ENCODE measurements at places on chromosomes 1 and 21. TPM values are rescaled to one million over a fixed set of nuclear protein-coding genes. Genes with fewer than 3 reads are reported as not detected.

DNA sequence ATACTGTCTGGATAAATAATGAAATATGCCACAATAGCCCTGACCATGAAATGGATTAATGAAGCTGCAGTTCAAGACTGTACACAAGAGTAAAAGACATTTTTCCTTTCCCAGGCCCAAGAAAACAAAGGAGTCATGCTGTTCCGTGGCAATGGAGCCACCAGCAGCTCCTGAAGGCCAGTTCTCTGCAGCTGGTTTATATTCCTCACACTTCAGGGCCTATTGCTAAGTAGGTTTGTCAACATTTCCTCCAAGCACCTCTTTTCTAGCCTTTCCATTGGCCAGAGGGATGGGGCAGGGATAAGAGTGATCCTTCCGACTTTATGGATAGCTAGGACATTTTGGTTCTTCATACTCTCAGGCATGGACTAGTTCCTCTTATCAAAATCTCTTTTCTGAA lies 24.2 kb upstream of the RGL1 start:
- no peak for DNase-seq

DNA sequence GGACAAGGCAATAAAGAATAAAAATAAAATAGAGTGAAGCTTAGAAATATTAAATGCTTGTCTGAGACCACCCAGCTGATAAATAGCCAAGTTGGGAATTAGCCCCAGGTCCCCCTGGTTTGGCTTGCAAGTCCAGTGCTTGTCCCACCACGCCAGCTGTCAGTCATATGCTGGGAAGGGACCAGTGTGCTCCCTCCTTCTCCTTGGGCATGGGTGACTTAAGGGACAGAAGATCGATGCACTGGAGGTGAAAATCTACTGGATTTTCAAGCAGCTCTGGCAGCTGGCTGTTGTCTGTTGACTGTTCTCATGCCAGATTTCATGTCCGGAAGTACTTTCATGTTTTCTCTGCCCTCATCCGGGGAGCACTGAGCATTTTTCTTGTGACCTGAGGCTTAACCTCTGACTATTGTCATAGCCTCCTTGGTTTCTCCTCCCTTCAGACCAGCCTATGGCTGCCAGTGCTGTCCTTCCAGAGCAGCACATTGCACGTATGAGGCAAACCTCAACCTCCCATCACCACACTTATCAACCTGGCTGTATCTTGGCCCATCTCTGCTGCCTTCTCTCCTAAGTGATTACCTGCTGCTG lies 12.4 kb downstream of the LMOD1 start:
- peak; percentile 33 for DNase-seq

DNA sequence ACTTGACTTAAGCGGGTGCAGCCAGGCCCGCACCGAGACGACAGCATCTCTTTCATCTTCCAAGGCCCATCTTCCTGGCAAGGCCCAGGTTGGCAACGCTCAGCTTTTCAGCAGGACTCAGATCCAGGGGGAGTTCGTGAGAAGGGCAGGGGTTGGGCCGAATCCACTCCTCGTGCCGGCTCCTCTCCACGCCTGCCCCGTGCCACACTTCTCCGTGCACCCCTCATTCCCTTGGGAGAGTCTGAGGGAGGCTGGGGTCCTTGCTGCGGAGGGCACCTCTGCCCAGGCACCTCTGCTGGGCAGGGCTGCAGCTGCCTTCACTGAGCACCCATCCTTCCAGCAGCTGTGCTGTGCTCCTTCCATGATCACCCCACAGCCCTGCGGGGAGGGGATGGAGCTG lies 22.3 kb downstream of the PRDM16 start:
- DNase-seq: no peak

GRCh38 chr1:200211157-200211556 lies 183.6 kb downstream of the NR5A2 start:
- peak; percentile 70 for DNase-seq

DNA sequence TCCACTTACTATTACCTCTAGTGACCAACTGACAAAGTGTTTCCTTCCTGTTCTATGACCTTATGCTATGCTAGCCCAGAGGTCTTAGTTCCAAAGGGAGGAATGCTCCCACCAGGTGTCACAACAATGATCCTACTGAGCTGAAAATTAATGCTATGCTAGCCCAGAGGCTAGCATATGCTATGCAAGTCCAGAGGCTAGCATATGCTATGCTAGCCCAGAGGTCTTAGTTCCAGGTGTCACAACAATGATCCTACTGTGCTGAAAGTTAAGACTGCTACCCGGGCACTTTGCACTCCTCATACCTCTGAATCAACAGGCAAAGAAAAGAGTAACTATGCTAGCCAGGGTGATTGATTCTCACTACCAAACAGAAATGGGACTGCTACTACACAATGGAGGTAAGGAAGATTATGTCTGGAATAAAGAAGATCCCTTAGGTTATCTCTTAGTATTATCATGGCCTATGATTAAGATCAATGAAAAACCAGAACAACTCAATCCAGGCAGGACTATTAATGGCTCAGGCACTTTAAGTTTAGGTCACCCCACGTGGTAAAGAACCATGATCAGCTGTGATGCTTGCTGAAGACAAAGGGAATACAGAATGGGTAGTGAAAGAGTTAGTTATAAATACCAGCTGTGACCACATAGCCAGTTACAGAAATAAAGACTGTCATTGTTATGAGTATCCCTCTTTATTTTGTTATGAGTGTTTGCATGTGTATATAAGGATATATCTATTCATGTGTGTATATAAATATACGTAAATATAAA lies 114.1 kb downstream of the CSMD2 start:
- no peak for DNase-seq

GRCh38 chr1:181113059-181113641 lies 24.6 kb downstream of the IER5 start:
- DNase-seq: peak; percentile 72

DNA sequence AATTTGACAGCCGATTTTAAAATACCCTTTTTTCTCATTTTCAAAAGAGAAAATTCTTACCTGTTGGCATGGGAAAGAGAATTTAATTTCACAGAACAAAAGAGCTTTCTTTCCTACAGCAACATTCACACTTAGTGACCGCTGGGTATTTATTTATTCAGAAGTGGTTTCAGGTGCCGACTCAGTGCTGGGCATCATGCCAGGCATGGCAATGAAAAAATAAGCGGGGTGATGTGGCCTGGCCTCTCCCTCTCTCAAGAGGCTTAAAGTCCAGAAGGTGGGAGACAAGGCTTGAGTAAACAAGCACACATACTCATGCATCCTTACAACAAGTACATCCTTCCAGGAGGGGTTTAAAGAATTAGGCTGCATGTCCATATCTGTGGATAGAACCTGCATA lies 4.1 kb upstream of the PCP4 start:
- peak; percentile 56 for DNase-seq

GRCh38 chr21:25188677-25189079 lies 418.6 kb downstream of the MRPL39 start:
- no peak for DNase-seq

DNA sequence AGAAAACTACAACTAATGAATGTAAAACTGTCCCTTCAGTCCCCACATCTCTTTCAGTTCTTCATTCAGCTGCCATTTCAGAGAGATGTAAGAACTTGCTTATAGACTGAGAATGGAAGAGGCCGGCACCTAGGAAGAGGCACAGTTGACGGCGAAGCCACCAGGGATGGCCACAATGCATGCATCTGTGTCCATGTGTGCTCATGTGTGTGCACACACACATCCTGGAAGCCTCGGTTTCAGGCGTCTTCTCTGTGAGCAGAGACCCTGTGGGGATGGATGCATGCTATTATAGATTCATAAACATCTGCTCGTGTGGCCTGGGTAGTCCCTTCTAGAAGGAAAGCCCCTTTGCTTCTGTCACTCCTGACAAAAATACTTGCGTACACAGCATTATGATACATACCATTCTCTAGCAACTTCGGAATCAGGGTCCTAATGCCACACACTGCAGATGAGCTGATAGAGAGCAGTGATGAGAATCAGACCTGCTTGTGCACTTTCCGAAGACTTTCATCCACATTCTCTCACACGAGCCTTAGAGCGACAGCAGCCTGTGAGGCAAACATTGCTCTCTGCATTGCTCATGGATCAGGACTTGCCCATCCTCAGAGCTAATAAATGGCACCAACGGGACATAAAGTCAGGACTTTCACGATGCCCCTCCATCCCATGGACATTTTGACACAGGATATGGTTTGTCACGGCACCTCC lies 12.4 kb upstream of the GPR61 start:
- no peak for DNase-seq

DNA sequence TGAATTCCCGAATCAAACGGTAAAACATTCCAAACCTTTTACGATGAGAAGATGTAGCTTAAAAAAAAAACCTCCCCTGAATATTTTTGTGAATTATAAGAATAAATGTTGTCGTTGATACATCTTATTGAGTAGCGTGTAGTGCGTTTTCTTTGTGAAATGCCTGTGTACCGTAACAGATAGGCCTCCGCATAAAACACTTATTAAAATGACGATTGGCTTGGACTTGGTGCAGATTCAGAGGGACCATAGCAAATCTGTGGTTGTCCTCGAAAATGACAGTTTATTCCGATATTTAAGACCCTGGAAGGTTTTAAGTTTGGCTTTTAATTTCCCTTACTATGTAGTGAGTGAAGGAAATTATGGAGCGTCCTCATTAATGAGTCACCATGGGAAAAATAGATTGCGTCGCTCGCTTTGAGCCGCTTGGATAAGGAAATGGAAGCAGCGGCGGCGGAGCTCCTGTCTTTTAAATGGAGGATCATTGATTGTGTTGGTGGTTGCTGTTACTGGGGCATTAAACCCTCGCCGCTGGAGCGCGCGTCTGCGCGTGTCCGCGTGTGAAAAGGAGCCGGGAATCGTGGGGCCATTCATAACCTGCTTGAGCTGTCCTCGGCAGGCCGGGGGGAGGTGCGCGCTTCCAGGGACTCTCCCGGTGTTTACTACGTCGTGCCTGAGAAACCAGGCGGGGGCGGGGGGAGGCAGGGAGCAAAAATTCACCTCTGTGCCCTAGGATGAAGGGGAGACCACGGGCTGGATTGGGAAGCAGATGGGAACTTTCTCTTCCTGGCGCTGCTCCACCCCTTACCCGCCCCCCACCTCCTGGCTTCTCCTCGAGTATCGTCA lies 1.6 kb downstream of the SPEN start:
- peak; percentile 77 for DNase-seq

- peak; percentile 33 for DNase-seq
Observed at GRCh38 chr1:40132383-40133311, 28.5 kb upstream of the RLF start.

Gene RGS16
- polyA plus RNA-seq: 0.09 TPM

Gene CA6
- not detected for polyA plus RNA-seq

Gene CNKSR1
- 0.08 TPM for polyA plus RNA-seq

Gene RBM34
- 30.6 TPM for polyA plus RNA-seq

Measured in fibroblast of lung (primary cell).